ENCODE measurements at places on chromosomes 7 and 10.
A peak's percentile ranks its signal among the peaks of the same experiment; 100 is the strongest.

- DNase-seq, result peak; percentile 54
These were observed 24.4 kb upstream of the ASAH2 start for GRCh38 chr10:50275650-50276235.

DNA sequence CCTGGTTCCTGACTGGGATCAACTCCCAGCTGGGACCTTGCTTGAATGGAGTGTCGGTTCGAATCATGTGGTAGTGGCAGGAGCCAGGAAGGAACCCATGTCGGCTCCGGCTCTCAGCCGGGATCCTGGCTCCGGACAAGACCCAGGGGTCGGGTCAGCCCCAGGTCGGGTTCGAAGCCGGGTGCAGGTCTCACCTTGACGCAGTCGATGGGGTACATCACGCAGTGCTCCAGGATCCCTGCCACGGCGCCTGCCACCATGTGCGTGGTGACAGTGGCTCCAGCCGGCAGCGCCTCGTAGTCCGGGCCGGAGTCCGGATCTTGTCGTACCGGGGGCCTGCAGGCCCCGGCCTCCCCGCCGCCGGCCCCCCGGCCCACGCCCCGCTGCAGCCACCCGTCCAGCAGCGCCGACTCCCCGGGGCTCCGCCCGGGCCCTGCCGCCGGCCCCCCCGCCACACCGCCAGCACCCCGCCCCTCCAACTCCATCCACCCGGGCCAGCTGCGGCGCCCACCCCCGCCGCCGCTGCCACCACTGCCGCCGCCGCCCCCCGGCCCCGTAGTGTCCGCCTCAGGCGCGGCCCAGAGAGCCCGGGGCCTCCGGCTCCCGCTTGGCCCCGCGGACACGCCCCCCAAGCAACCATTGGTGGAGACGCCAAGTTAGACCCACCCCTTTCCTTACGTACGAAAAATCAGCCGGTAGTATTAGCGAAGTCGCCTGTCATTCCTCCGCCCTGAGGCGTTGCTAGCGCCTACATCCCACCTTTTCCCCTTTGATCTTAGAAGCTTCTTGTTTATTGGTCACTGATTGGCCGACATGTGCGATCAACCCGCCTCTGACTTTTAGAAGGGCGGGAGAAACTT is at the start of gene SLC25A28:
SLC25A28 (minus strand) TSS at position 589 of the 860 bp plus-strand sequence; CDS start at position 485, 104 bp downstream.
- DNase-seq, result peak; percentile 93

DNA sequence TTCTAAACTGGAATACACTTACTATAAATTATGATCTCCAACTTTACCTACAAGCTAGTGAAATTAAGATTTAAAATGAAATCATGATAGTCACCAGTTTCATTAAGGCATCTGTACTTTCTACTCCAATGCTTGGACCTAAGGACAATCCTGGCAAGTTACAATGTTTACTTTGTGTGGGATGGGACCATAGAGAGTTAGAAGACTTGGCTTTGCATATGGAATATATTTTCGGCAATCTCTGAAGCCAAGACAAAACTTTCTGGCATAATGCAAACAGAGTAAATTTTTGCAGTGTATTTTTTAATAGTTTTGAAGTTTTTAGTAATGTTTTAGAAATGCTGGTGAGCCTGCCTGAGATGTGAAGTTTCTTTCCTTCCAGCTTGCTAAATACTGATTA is 248.9 kb downstream of the ABCA13 start:
- DNase-seq, result no peak

GRCh38 chr7:106064316-106064715 is 47.8 kb downstream of the SYPL1 start:
- DNase-seq, result no peak

DNA sequence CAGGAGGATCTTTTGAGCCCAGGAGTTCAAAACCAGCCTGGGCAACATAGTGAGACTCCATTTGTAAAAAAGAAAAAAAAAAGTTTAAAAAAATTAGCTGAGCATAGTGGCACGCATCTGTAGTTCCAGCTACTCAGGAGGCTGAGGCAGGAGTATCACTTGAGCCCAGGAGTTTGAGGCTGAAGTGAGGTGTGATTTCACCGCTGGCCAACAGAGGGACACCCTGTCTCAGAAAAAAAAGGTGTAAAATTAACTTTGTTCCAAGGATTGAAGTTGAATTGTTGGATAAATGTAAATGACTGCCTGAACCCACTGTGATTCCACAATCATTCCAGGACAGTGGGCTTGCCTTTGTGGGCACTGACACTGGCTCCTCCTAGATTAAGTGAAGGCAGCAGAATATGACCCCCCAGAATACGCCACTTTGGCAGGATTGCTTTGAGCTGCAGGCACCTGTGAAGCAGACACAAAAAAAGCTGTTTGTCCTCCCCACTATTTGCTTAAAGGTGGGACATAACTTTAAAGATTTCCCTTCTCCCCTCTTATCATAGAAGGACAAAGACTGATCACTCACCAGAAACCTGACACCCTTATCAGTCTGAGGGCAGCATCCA is 57.2 kb upstream of the FOXI2 start:
- DNase-seq, result no peak

DNA sequence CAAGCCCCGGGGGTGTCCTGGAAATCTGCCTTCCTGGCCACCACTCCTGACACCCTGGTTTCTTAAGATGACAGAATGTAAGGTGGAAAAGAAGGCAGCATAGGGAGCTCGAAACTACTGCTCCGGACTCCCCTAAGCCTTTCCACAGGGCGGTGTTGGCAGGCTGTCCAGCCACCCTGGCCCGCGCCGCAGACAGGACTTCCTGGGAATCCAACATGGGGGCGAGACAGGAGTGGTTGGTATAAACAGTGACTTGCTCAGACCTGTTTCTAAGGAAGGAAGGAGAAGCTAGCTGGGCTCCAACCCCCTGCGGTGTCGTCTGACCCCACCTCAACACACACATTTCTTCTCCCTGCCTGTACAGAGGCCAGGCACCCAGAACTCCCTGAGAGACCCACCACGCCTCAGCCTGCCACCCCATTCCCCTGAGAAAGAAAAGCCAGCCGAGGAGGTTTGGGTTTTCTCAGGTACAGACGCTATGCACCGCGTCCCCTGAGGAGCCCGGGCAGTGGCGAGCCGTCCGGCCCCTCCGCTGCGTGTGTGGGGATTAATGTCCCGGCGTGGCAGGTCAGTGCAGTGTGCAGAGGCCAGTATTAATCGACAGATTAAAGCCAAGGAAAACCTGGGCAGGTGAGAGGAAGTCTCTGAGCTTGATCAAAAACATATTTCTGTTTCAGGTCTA is 349.6 kb upstream of the MKI67 start:
- no peak for DNase-seq

DNA sequence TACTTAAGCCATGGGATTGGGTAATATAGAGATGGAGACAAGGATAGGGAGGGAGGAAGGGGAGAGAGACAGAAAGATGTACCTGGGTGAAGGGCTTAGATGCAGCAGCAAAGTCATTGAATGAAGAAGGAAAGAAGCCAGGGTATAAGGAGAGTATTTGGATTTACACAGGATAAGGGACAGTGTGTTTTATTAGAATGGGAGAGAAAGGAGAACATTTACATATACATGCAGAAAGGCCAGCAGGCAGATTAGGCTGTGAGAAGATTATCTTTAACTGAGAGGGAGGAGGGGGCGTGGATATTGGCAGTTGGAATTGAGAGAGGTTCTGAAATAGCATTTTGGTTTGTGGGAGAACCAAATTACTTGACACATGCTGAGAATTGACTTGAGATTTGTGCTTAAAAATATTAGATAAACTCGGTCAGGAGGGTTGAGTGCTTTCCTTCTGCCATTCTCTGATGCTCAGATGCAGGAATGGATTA is 161.5 kb upstream of the ZNF804B start:
- DNase-seq, result no peak

GRCh38 chr7:138167222-138167621 is 91.0 kb downstream of the AKR1D1 start:
- no peak for DNase-seq

GRCh38 chr10:114767101-114767985 is 54.2 kb upstream of the FHIP2A start:
- peak; percentile 10 for DNase-seq

DNA sequence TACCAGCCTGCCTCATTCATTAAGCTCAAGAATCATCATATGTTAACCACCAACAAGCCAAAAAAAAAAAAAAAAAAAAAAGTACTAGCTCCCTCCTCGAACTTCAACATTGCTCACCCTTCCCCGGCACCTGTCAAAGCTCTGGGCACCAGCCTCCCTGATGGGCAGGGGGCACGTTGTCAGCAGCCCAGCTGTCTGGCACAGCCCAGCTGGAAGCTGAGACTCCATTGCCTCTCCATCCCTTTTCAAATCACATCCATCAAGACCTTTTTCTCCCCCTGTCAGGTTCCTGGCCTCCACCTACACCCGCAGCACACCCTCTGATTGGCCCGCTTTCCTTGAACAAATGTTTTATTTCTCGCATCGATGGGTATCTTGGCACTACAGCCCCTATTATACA is 913.3 kb upstream of the AUTS2 start:
- DNase-seq, result no peak

GRCh38 chr7:69162931-69163670 is 435.2 kb upstream of the AUTS2 start:
- DNase-seq, result no peak

DNA sequence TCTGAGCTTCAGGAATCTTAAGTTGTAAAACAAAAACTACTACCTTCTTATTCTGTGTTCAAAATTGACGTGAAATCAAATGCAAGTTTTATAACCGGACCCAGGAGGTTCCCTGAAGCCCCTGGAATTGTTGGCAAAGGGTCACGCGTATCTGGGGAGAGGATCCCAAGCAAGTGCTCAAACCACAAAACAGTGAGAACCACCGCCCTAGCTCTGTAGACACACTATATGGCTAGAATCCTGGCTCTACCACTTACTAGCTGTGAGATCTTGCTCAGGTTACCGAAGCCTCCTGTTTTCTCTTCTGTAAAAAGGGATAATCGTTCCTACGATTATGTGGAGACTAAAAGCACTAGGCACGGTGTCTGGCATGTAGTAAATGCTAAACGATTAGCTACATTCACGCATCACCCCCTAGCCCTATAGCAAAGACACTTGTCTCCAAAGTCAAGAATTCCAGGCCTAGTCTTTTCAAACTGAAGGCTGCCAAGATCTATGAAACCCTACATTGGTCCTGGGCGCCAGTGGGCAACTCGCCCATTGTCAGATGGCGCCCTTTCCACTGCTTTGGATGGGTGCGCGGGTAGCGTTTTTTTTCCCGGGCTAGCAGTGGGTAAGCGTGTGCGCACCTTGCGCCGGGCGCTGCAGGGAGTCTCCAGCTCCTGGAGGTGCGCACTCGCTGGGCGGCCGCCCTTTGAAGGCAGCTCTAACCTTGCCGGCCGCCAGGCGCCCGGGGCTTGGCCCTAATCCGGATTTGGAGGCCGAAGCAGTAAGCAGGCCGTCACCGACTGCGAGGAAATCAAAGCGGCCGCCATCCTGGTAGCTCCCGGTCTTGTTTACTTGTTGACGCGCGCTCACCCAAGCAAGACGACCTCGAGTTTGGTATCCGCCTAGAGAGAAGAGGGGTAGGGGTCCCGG is 11.6 kb upstream of the NKX2-3 start:
- no peak for DNase-seq

- DNase-seq, result no peak
These were observed 124.9 kb upstream of the HDAC9 start for GRCh38 chr7:18370633-18371032.

- no peak for DNase-seq
These were observed 137.7 kb downstream of the ZMIZ1 start for GRCh38 chr10:79206300-79207095.

DNA sequence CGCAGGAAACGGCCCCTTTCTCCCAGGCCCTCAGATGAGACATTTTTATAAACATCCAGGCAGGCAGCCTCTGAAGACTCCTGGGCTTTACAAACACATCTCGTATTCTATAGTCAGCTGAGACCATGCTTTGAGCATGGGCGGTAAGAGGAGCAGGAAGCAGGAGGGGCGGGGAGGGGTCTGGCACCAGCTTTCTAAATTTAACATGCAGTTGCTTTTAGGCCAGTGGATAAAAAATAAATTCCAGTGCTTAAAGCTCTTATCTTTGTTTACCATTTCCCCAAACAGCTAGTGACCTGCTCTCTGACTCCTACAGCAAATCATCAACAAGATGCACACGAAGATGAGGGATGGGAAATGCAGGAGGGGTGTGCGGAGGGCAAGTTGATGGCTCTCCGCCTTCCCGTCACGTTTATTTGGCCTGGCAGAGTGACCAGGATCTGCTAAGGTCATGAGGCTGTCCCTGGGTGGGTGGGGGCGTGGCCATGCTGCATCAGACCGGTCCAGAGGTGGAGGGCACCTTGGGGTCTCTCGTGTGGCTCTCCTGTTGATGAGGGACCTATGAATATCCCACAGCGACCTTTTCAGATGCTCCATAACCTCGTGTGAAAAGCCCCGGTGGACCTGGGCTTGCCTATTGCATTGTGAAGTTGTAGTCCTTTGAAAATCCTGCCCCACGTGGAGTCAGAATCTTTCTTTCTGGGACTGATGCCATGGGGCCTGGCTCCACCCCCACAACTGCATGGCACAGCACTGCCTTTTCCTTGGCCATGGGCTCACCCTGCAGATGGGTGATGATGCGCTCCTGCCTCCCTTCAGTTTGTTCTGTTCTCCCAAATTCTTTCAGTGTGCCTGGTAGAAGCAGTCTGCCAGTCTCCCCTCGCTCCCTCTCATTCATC is 67.5 kb downstream of the PARP12 start:
- DNase-seq, result no peak

GRCh38 chr10:98463976-98464754 is 17.4 kb upstream of the HPS1 start:
- no peak for DNase-seq
